ENCODE measurements at places on chromosomes 5 and 9.

- no peak for DNase-seq
These were observed 183.7 kb downstream of the PDE4D start for GRCh38 chr5:59709846-59710245.

- DNase-seq: no peak
These were observed 347.8 kb downstream of the EFNA5 start for GRCh38 chr5:107322936-107323335.

GRCh38 chr5:181036816-181037364 is 3.2 kb upstream of the BTNL9 start:
- no peak for DNase-seq

DNA sequence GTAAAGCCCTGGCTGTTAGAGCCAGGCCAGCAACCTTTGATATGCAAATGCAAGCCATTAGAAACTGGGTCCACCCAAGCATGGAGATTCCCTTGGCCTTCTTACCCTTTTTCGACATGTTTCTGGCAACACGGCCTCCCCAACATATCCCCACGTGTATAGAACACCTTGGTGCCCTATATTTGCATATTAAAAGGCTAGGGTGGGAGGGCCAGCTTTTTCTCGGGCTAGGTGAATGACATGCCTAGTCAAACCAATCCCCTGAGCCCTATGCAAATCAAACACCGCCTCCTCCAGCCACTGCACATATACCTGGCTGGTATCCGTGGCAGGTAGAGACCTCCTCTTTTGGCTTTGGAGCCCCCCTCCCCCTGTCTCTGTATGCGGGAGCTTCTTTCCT is 55.6 kb upstream of the ZFR start:
- DNase-seq: no peak

GRCh38 chr5:142000704-142001484 is 11.9 kb downstream of the GNPDA1 start:
- DNase-seq: no peak

DNA sequence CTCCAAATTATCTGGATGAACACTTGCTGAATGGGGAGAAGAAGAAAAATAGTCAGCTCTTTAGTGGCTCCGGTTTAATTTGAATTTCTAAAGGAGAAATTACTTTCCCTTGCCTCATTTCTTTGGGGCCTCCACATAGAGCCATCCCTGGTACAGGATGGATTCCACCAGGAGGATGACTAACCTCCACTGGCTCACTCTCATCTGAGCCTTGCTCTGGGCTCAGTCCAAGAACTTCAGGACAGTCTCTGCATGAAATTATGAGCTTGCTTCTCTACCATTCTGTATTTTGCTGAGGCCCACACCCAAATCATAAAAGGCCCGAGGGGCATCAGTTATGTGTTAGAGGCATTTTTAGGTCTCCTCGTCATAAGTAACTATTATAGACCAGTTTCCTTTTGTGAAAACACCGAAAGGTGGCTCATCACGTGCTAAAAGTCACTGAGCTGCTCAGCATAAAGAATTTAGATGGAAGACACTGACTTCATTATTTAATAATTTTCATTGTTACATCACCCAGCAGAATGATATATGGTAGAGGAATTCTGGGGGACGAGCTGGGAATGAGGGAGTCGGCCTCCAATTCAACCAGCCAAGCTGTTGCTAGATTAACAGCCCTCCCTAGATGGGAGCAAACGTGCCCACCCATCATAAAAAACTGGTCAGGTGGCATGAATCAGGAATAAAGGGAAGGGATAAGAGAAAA is 222.1 kb downstream of the TARS1 start:
- no peak for DNase-seq

DNA sequence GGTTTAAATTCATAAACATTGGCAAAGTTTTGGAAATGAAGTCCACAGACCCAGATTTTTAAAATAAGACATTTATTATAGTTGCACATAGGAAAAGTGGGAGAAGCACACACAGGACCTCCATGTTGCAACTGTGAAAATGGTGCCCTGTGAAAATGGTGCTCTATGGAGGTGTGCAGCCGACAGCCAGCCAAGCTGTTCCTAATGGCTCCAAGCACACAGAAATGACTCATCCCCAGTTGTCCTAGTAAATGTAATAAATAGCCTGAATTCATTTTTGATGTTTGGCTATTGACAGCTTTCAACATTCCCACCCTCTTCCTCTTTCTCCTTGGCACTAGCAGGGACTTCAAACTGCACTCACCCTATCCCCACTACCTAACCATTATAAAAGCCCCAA is 590.9 kb downstream of the CAAP1 start:
- DNase-seq: no peak

DNA sequence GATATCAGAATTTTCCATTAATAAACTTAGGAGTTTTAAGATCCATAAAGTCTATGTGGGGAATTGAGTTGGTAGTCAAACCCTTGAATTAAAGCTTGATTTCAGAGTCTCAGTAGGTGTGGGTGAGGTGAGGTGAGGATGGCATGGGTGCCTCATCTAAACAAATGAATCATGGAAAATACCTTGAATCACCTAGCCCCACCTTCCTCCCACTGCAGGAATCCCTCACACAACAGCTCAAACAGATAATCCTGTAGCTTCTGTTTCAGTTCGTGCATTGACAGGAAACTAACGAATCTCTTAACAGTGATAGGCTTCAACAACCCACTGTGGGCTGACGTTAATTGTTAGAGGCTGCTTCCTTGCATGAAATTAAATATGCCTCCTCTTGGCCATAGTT is 185.0 kb downstream of the SREK1 start:
- DNase-seq: no peak

- no peak for DNase-seq
These were observed 312.8 kb downstream of the TLE4 start for GRCh38 chr9:79884546-79884945.

GRCh38 chr9:87513161-87513560 is 15.5 kb downstream of the DAPK1 start:
- DNase-seq: no peak

DNA sequence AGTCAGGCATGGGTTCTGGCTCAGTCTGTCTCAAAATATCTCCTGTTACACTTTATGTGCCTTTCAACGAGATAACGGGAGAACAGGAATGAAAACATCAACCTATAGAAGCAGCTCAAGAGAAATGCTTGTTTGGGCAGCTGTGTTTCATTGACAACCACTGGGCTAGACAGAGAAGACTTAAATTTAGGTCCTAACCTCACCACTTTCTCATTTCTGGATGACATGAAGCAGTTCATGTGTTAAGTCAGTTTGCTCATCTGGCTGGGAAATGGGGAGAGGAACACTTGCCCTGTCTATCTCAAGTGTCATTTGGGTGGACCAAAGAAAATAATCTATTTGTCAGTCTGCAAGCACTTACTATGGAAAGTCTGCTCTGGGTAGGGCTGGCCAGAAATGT is 66.7 kb upstream of the PCA3 start:
- no peak for DNase-seq

DNA sequence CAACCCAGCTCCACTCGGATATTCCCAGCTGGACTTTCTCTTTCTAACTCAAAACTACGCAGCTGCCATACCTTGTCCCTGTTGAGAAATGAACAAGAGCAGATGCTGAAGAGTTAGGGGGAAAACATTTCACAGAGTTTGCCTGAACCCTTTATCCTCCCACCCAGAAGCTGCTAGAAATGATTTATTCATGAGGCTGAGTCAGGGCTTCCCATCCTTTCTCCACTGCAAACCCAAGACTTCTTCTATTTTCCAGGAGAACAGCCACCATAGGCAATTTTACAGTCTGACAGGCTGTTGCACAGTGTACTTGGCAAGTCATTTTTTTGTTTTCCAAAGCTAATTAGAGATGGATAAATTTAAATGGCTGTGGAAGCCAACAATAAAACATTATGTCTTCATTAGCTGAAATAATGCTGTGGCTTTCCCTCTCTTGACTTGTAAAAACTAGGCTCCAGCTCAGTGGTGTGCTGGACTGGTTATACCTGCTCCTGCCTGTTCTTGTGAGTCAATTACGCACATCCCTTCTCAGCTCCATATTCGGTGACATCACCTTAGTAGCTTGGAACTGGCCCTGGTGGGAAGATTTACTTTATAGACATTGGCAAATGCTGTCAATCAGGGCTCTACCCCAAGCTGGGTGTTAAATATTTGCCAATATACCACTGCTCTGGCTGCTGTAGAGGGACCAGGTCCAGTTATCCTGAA is 71.9 kb downstream of the KIF4B start:
- no peak for DNase-seq

DNA sequence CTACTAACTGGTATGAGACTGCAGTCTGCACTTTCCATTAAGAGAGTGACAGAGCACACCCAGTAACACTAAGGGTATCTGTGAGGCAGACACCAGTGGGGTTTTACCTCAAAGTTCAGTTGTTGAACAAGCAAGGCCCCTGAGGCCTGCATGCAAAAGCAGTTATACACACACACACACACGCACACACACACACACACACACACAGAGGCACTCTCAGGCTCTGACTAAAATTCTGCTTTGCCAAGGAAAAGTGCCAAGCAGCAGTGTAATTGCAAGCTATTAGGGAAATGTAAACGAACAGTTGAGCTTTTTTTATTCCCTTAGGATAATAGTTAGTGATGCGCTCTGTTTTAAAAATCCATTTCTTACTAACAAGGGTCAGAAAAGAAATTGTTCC is 377.1 kb downstream of the SPOCK1 start:
- DNase-seq: no peak

DNA sequence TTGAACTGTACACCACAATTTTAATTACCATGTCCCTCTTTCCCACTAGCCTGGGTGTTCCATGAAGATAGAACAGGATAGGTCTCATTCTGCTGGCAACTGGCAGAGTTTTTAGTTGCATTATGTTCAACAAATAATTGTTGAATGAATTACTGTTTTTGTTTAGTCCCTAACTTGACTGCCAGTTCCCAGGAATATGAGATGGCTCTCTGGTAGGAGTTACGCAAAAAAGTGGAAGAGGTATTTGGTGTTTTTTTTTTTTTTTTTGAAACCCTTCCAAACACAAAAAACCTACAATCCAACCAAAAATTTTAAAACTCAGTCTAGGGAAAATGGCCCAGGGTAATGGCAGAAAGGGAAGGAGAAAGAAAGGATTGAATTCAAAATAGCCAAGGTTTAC is 153.6 kb downstream of the GNAQ start:
- no peak for DNase-seq

GRCh38 chr9:126494264-126494663 is 119.5 kb upstream of the LMX1B start:
- DNase-seq: no peak

GRCh38 chr9:113463418-113464285 is at the start of gene RGS3:
Gene RGS3 (plus strand): TSS chr9:113463727. CDS start chr9:113463803, 76 bp downstream.
- no peak for DNase-seq

DNA sequence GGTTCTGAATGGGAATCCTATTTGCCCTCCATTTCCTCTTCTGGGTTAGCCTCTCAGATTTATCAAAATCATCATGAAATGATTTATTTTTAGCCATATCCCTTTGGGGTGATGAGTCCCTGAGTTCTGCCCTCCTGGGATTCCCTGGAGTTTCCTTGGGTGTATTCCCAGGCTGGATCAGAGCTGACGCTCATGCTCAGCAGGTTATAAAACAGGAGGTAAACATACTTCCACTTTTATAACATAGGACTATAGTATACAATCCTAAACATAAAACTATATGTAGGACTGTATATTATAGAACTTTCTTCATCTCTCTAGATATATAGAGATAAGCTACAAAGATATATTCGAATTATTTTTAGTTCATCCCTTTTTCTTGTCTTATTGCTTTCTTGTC is 4.4 kb upstream of the PRRX2 start:
- no peak for DNase-seq

DNA sequence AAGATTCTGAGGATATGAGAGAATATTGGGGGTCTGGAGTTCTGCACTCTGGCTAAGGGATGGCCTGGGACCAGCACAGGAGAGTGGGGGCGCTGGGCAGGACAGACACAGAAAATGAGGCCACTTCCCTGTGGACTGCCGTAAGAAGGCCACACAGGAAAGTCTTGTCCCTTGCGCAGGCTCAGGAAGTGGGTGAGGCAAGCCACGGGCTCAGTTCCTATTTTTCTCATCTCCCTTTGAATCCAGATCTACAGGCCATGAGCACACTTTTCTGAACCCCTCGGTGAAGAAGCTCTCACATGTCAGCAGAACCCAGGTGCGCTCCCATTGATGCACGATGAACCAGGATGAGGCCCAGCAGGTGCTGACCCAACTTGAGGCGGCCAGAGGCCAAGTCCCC is 207.4 kb downstream of the AGTPBP1 start:
- no peak for DNase-seq

- no peak for DNase-seq
These were observed 139.6 kb upstream of the RASA1 start for GRCh38 chr5:87127956-87128687.

GRCh38 chr5:68555907-68556681 is 340.5 kb downstream of the PIK3R1 start:
- DNase-seq: no peak

GRCh38 chr9:101738566-101739183 is at the start of gene GRIN3A:
Gene GRIN3A (minus strand): TSS chr9:101738647. CDS start chr9:101737979, 668 bp downstream.
- no peak for DNase-seq

GRCh38 chr5:128355961-128356360 is 182.1 kb downstream of the FBN2 start:
- no peak for DNase-seq

GRCh38 chr5:149519601-149520000 is 31.6 kb downstream of the CSNK1A1 start:
- no peak for DNase-seq

DNA sequence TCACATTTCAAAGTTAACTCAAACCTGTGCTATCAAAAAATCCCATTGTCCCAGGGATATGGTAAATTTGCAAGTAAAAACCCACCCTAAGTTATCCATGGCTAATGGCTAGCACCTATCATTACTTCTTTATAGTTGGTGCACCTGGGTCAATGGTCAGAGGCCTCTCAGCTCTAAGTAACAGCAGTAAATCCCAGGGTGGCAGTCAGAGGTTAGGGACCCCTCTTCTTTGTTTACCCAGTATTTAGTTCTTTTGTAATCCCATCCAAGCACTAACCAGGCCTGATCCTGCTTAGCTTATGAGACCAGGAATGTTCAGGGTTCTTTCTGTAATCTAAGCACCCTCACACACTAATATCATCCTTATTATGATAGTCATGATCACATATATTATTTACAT is 52.1 kb upstream of the WWC1 start:
- DNase-seq: no peak

- no peak for DNase-seq
These were observed 71.7 kb downstream of the NR2F1 start for GRCh38 chr5:93654676-93655075.

GRCh38 chr9:1535051-1535450 is 480.1 kb upstream of the SMARCA2 start:
- DNase-seq: no peak

Measured in stimulated activated CD8-positive, alpha-beta memory T cell treated with anti-CD3 and anti-CD28 coated beads, Interleukin-7, amount 100 ng/mL, for 1 hour (primary cell).